ENCODE measurements at places on chromosomes 3 and 15.

GRCh38 chr15:98217356-98217755 is 256.9 kb downstream of the ARRDC4 start:
- no peak for DNase-seq

- DNase-seq = no peak
These were observed 8.8 kb downstream of the TMOD3 start for GRCh38 chr15:51838270-51838669.

- no peak for DNase-seq
These were observed 64.3 kb downstream of the FNDC3B start for GRCh38 chr3:172103724-172104123.

GRCh38 chr3:109784285-109784684 is 446.9 kb upstream of the DPPA4 start:
- DNase-seq = no peak

DNA sequence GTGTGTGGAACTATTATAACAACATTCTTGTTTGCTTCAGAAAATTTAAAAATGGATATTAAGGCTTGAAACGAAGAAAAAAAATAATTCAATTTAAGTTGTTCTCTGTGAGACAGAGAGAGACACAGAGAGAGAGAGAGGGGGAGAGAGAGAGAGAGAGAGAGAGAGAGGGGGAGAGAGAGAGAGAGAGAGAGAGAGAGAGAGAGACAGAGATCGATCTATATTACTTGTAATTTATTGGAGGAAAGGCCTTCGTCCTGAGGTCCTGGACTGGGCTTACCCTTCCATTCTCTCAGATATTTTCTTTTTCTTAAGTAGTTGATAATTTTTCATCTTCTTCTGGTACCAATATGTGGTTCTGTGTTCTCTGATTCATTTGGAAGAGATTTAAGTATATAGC is 25.9 kb downstream of the MFSD1 start:
- DNase-seq = no peak

DNA sequence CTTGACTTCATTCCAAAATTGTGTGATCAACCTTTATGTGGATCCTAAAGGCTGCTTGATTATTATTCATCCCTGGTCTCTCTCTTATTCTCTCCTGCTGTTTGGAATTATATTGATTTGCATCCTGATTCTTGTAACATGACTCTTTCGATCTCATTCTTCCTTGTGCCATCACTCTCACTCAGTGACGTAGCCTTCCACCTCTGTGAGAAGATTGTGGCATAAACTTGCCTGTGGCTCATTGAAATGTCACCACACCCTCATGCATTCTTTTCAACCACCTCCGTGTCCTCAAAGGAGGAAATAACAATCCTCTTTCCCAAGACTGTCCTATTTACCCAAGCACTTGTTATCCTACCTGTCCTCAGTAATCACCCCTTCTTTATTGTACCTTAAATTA is 41.3 kb upstream of the GCNT3 start:
- DNase-seq = no peak

DNA sequence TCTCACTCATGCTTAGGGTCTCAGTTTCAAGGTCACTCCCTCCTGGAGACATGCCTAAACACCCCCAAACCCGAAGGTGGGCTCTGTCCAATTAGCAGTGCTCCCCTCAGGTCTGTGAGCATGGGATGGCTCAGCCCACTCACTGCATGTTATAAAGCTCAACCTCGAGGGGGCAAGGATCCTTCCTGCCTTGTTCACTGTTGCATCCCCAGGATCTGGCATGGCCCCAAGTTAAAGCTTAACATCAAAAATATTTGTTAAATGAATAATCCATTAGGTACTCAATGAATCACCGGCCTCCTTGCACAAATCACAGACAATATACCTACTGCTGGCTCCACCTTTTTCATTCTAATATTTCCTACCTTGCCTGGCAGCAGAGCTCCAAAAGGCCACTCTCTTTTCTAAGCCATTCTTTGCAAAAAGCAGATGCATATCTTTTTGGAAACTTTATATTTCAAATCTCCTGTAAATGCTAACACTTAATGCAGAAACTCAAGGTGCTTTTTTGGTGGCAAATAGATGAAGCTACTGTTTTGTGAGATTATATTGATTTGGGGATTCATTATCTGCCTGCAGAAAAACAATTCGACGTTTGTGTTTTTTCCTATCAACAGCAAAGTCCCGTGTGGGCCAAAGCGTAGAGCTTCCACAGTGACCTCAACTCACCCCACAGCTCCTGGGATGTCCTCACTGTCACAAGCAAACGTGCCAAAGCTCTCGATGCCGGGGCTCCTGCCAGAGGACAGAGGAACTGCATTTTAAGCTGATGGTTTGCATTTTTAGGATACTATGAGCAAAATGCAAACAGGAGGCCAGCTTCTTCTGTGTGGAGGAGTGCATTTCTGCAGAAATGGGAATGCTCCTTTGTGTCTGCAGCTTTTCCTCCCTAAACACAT is 35.4 kb downstream of the PCOLCE2 start:
- DNase-seq = no peak

DNA sequence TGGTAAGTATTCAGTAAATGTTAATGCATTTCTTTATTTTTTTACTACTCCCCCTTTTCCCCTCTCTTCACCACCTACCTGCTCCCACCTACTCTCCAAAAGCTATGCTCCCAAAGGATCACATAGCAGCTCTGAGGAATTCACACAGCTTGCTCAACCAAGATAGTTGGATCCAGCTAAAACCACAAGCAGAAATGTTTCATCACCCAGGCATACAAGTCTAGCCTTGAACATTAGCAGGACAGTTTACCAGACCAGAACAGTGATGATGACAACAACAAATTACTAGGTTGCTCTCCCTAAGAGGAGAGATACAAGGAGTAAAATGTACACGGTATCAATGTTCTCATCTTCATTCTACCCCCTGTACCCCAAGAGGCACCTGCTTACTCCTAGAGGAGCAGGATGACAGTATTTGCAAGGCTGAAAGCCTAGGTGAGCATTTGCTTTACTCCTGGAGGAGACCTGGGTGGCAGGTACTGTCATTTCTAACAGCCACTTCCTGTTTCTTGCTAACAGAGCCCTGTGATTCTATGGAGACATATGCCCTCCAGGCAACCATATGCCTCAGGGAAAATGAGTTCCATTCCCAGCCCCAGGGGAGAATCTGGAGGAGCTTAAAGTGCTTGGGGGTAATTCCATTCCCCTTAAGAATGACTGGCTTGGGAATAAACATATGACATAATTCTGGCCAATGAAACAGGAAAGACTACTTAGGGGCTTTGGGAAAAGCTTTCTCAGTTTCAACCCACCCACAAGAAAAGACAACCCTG is 237.5 kb downstream of the NTRK3 start:
- no peak for DNase-seq

DNA sequence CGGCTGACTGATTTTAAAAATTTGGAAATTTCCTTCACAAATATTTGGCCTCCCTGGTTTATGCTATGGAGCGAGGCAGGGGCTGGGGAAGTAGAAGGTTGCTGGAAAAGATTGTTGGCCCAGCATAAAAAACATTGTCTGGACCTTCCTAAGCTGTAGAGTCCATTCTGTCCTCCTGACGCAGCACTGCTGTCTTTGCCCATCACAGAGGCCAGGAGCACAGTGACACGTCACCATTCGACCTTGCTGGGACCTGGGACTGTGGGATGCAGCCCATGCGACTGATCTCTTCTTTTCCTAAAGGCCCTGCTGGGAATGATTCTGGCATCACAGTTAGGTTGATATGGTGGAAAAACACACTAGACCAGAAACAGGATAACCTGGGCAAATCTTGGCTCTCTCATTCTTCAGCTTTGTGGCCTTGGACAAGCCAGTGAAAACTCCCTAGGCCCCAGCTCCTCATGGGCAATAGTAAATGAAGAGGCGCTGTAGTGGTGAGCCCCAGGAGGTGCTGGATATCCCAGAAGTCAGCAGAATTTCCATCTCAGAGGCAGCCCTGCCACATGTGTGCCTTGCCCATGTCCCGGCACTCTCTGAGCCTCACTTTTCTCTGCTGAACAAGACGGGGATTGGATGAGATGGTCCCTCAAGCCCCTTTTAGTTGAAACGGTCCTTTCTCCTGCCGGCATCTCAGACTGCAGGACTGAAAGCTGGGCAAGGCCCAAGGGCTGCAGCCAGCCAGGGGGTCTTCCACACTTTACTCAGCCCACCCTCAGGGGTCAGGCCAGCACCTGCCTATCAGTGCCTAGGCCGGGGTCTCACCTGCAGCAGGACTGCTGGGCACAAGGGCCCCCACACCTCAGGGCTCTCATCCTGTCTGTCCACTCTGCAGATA is 69.6 kb downstream of the SENP2 start:
- no peak for DNase-seq

DNA sequence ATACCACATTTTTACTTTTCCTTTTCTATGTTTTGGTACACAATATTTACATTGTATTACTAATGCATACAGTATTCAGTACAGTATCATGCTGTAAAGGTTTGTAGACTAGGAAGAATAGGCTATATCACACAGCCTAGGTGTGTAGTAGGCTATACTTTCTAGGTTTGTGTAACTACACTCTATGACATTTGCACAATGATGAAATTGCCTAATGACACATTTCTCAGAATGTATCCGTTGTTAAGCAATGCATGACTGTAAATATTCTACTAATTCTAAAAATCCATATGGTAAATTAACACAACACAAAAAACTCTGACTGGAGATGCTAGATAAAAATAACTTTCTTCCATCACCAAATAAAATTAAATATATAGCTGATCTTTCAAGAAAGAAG is 16.2 kb downstream of the NEDD4 start:
- DNase-seq = no peak

GRCh38 chr15:72783004-72783639 is 436 bp downstream of the ADPGK start:
- peak; percentile 73 for DNase-seq

GRCh38 chr3:134710313-134710680 is 59.5 kb upstream of the KY start:
- no peak for DNase-seq

DNA sequence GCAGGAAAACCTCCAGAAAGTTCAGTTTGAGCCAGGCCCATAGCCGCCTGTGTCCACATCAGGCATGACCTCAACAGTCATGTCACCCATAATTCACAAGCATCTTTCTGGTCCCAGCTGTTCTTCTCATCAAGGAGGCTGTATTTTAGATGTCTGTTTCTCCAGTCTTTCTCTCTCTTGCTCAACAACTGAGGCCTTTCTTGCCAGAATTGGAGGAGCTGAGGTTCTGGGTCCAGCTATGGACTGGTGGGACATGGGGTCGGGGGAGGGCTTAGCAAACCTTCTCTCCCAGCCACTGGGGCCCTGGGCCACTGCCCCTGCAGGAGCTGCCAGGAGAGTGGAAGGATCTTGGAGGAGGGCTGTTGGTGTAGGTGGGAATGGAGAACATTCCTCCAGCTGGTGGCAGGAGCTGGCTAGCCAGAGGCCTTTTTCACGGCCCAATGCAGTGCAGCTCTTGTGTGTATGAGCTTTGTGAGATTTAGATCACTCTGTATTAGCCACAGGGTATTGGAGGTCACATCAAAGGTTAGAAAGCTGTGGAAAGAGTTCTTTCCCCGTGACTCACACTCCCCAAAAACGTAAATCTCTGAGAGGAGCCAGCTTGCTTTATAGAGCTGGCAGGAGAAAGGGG is 23.5 kb downstream of the MAGEF1 start:
- no peak for DNase-seq

DNA sequence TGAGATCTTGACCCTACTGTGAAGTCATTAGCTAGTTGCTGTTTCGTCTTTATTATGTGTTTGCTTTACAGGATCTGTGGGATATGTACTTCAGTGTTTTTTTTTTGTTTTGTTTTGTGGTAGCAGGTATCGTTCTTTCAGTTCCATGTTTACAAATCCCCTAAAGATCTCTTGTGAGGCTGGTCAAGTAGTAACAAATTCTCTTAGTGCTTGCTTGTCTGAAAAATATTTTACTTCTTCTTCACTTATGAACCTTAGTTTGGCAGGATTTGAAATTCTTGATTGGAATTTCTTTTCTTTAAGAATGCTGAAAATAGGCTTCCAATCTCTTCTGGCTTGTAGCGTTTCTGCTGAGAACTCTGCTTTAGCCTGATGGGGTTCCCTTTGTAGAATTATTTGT is 235.8 kb upstream of the ALCAM start:
- DNase-seq = no peak

GRCh38 chr15:70440416-70441138 is 322.8 kb downstream of the UACA start:
- DNase-seq = no peak

DNA sequence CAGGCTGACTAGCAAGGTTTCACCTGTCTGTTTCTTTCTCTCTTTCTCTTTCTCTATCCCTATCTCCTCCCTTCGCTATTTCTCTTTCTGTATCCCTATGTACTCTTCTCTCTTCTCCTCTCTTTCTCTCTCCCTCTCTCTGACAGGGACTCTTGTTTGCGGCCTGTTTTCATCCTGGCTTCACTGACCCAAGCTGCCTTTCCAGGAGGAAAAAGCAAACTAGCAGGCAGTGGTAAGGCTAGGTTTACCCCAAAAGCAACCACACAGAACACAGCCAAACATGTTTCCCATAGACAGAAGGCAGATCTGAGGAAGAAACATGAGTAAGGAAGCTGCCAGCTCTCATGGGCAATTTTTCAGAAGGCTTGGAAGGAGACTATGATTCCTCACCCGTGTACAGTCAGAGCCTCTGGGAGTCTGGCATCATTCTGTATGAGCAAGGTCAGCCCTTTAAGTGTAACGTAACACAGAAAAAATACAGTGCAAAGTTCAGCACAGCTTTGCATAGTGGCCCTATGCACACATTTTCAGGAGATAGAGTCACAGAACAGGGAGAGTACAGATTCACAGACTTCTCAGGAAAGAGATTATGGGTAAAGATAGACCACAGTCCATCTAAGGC is 61.0 kb downstream of the OCA2 start:
- no peak for DNase-seq

DNA sequence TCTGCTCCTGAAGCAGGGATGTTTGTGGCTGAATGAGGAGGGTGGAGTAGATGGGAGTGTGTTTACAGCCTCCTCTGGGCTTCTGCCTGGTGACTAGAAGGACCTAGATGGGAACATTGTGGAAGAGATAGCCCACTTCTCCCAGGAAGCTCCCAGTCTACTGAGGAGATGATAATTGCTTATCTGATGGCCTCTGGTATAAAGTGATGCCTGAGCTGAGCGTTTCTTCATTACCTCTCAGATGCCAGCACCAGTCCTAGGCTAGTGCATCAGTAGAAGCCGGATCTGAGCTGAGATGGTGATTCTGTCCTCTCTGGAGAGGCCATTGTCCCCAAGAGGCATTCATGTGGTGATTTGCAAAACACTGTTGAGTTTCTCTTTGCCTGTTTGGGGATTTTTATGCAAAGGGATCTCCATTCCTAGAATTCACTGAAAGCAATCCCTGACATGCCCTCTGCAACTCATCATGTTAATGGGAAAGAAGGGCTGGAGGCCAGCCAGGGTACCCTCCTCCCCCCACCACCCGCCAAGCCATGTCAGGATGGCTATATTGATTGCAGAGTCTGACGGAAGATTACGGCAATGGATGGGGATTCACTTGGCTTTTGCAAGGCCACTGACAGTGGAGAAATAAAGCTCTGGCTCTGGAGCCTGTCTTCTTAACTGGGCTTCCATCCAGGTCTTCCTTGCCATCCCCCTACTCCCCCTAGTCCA is 166.4 kb upstream of the ROPN1 start:
- DNase-seq = no peak

DNA sequence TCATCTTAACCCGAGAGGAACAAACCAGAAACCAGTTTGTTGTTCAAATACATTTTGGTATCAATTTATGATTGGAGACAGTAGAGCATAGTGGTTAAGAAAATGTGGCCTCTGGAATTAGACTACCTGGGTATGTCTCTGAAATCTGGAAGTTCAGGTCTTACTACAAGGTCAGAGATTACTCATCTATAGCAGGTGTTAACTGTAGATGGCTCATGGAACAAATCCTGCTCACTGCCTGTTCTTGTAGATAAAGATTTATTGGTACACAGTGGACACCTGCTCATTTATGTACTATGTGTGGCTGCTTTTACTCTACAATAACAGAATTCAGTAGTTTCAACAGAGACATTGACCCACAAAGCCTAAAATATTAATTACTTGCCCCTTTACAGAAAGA is 413.3 kb downstream of the CNTN6 start:
- no peak for DNase-seq
